SHP77 treated with DMSO at 0.1 percent for 48 hours (cell line): ENCODE measurements at places on chromosomes 5 and 9.
A peak's percentile ranks its signal among the peaks of the same experiment; 100 is the strongest.

DNA sequence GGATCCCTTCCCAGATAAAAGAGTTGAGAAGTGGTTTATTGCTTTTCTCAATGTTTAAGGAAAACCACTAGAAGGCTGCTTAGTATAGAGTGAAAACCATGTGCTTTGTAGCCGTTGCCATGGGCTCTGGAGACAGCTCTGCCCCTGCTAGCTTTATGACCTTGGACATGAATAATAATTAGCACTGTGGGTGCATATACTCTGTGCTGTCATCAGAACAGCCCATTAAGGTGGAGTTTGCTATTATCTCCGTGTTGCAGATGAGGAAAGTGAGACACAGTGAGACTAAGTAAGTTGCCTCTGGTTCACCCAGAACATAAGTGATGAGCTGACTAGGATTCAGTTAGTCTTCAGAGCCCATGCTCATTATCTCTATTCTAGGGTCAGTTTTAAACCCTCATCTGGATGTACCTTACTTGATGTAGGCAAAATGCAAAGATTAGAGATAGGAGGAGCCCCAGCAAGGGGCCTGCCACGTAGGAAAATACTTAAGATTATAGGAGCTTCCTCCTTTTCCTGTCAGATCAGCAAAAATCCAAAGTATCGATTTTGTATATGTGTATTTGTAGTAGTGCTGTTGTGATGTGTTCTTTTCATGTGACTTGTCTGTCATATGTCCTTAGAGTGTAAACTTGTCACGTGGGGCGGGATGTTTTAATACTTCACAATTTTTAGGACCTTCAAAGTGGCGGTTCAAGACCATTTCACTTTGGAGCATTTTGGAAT is 102.5 kb downstream of the TLE4 start:
- DNase-seq: no peak

DNA sequence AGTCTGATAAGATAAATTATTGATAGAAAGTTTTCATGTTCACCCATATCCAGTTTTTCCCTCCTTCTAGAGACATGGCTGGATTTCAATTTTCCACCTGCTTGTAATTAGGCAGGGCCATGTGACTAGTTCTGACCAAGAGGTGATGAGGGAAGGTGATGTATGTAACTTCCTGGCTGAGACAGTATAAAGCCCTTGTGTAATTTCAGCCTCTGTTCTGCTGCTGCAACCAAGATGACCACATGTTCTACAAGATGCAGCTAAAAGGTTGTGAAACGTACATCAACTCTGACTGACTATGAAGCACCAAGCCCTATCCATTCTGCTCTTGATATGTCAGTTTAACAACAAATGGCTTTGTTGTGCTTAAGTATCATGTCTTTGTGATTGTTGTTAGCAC is 376.5 kb upstream of the DAB2 start:
- no peak for DNase-seq

GRCh38 chr5:157563373-157563928 is 12.1 kb downstream of the ADAM19 start:
- DNase-seq: no peak

GRCh38 chr5:113520429-113520828 is 6.9 kb downstream of the YTHDC2 start:
- DNase-seq: no peak

GRCh38 chr9:121267689-121268597 is at the start of gene GSN:
GSN (plus strand) TSS chr9:121268162; CDS start chr9:121301972, 33,810 bp downstream.
- no peak for DNase-seq

DNA sequence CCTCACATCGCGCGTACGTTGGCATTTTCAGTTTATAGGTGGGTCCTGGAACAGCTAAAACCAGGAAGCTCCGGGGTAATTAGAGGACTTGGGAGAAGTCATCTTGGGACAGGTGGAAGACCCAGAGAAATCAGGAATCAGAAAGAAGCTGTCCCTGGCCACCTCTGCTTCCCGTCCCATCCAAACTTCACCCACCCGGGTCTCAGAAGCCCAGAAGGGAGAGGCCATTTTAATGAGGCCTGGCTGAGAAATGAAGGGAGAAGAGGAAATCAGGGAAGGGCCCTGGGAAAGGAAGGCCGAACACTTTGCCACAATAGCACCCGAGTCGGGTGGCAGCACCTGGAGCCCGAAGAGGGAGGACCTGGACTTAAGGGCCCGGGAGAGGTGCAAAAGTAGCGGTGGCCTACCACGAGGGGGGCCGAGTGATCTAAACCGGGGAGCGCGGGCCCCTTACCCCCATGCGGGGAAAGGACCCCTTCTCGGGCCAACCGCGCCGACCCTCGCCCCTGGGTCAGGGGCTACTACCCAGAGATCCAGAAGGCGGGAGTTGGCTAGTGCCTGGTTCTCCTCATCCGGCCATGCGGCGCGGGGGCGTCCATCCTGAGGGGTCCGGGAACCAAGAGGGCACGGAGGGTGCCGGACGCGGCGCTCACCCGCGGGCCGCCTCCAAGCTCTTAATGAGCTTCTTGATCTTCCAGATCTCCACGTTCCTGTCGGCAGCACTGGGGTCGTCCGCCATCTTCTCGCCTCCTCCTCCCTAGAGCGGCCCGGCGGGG is 668 bp downstream of the ETF1 start:
- no peak for DNase-seq

GRCh38 chr5:135229679-135230132 is 169.3 kb downstream of the MACROH2A1 start:
- no peak for DNase-seq

DNA sequence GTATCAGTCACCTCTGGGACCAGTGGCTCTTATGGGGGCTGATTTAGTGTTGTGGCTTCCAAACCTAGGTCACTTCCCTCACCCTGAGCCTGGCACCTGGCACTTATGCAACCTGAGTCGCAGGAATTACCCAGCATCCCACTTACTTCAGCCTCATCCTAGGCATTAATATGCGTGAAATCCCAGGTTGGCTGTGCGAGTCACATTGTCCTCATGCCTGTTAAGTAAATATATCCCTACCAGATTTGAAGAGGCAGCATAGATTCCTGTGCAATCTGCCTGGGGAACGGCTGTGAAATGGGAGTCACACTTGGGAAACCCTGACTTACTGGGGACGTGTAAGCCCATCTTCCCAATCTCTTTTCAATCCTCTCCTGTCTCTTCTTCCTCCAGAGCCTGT is 42.7 kb upstream of the AKNA start:
- peak; percentile 48 for DNase-seq

DNA sequence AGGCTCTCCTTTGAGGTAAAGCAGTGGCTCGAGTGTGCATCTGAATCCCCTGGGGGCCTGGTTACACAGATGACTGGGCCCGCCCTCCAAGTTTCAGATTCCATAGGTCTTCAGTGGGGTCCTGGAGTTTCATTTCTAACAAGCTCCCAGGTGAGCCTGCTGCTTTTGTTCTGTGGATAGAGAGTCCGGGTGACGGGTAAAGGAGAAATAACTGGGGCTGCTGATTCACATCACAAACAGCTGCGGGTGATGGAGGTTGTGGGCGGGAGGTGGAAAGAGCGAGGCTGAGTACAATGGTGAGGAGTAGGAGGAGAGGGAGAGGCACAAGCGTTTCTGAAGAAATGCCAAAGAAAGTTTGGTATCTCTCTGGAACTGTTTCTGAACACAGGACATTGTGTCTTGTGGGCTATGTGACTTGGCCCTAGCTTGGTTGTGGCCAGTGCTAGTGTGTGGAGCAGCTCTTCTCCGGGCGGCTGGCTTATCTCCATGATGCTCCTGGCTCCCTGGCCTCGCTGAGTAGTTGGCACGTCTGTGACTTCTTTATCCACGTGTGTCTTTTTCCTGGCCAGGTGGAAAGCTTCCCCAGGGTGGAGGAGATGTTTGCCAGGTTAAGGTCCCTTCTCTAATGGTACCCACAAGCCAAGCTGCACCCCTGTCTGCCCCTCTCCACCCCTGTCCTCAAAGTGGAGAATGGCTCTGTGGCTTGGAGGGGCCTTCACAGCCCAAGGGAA is 61.7 kb downstream of the HSPA4 start:
- no peak for DNase-seq

DNA sequence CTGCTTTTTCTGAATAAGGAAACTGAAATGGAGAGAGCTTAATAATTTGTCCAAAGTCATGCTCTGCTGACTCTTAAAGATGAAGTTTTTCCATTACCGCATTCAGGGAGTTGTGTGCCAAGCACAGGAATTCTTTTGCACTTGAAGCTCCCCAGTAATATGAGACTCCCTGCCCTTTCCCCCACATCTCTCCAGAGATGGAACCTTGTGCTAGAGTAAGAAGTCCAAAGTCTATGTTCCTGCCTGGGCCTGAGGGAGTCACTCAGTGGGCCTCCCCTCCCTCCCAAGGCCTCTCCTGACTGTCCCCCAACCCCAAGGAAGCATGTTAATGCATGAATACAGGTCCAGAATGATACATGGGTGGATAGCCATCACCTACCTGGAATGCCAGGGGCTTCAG is 173.3 kb upstream of the SEMA6A start:
- DNase-seq: no peak

GRCh38 chr9:68551191-68551590 is 10.5 kb upstream of the TMEM252 start:
- DNase-seq: no peak

DNA sequence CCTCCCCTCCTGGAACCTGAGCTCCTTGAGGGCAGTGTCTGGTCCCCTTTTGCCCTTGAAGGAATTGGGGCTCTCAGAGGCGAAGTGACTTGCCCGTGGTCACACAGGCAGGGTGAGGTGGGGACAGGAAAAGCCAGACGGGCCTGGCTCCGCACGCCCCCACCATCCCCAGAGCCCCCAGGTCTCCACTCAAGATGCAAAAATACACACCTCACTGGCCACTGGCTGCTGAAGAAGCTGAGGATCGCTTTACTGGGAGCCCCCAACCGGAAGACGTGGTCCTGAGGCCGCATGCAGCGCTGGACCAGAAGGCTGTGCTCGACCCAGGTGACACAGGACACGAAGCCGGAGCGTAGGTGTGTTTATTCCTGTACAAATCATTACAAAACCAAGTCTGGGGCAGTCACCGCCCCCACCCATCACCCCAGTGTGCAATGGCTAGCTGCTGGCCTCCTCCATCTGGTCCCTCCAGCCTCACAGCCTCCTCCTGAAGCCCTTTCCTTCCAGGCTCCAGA is 7.6 kb upstream of the AK1 start:
- no peak for DNase-seq

DNA sequence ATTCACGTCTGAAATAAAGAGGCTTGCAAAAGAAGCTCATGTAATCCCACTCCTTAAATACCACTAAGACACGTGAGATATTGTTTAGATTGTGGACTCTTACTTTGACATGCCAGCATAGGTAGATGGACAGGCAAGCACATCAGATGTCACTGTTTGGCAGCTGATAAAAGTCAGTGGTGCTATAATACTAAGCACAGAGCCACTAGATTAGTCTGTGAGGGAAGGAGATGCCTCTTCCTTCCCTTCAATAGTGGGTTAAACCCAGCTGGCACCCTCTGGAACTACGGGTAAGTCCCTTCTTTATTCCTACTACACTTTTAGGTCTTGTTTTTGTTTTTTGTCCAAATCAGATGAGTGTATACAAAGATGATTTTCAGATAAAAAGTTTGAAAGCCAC is at the start of gene MYOT:
MYOT (plus strand) TSS at position 197 of the 400 bp plus-strand sequence. CDS start 2,792 bp downstream, outside the sequence.
- DNase-seq: no peak

GRCh38 chr9:134923466-134923865 is 5.8 kb upstream of the FCN1 start:
- no peak for DNase-seq

GRCh38 chr9:99818500-99818899 is 3.2 kb upstream of the NR4A3 start:
- DNase-seq: no peak

DNA sequence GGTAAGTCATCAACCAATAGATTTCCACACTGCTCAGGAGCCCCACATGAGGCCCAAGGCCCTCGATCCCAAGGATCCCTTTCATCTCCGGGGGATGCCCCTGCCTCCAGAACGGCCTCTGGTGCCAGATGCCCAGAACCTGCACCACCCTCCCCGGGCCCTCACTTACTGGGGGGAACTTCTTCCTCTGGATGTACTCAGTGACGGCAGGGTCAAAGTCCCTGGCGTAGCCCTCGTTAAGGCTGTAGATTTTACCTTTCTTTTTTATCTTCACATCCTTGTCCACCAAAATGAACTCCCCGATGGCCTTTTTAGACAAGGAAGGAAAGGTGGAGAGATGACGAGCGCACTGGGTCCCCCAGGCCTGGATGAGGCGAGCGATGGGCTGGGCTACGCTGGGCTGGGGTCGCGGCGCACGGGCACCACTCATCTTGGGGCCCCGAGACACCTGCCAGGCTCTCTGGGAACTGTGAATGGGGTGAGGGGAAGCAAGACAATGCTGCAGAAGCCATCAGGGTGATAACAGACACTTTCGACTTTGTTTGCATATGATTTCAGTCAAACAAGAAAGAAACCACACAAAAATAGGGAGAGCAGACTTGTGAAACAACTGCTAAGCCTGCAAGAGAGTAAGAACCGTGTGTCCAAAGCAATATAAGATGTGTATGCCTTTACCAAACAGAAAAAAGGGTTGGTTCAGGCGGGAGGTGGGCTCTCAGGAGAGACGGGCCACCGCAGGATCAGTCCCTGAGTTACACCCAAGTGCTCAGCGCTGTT is 13.2 kb upstream of the FBP2 start:
- no peak for DNase-seq

DNA sequence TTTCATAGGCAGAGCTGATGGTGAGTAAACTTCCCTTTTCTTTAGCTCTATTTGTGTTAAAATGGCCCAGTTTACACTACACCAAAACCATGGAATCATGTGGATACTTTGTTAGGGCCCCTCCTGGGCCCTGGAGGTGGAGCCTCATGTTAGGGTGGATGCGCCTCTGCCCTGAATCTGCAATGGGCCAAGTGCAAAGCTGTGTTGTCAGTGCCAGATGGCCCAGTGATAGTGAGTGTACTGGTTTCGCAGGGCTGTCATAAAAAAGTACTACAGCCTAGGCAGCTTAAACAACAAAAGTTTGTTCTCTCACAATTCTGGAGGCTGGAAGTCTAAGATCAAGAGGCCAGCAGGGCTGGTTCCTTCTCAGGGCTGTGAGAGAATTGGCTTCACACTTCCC is 64.8 kb downstream of the HSPA4 start:
- DNase-seq: no peak

DNA sequence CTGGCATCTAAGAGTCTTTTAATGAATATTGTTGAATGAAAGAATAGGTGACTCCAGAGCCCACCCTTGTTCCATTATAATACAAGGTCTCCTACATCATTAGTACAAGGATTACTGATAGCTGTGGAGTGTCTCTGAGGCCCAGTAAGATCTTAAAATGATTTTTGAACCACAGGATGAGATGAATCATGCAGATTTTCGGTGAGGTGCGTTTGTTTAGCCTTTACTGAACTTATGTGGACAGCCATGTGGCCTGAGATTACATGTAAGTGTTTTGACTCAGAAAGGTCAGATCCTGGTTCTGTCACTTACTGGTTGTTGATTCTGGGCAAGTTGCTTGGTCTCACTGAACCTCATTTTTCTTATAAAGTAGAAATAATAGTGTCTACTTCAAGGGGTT is 21.6 kb downstream of the NFX1 start:
- no peak for DNase-seq

DNA sequence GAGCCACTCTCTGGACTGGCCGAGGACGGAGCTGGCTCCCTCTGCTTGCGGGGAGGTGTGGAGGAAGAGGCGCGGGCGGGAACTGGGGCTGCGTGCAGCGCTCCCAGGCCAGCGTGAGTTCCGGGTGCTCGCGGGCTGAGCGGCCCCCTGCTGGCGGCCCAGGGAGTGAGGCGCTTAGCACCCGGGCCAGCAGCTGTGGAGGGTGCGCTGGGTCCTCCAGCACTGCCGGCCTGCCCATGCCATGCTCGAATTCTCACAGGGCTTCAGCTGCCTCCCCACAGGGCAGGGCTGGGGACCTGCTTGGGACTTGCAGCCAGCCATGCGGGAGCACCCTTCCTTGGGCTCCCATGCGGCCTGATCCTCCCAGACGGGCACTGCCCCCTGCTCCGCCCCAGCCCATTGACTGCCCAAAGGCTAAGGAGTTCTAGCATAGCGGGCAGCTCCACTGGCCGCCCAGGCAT is 416.9 kb downstream of the MRPS30 start:
- peak; percentile 39 for DNase-seq
